ENCODE measurements at places on chromosomes 5 and 9. TPM values are rescaled to one million over a fixed set of nuclear protein-coding genes. Genes with fewer than 3 reads are reported as not detected.

Gene LCN12
- not detected for total RNA-seq

Gene PHYHD1
- total RNA-seq = 5.9 TPM

Gene TOMM5
- total RNA-seq = 249 TPM

Gene BAAT
- 0.19 TPM for total RNA-seq

Gene THG1L
- total RNA-seq = 17.8 TPM

Gene PCDHGA6
- 3.1 TPM for total RNA-seq

Gene GPR151
- total RNA-seq = not detected
